ENCODE measurements at places on chromosomes 1 and 21.

- DNase-seq: no peak
These were observed 26.2 kb downstream of the ZYG11B start for GRCh38 chr1:52752484-52752826.

DNA sequence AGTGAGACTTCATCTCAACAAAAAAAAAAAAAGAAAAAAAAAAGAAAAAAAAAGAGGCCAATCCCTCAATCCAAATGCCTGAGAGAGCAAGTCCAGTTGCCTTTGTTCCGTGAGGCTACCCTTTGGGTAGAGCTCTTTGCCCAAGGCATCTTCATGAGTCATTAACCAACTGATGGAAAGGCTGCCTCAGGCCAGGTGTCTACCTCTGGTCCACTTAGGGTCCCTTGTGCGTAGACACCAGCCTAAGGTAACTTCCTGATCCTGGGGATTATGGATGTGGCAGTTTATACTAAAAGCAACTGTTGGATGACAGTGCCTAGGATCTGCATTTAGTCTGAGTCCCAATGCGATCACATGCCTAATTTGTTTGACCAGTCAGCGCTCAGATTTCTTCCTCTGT lies 20.7 kb upstream of the ZNF326 start:
- no peak for DNase-seq

GRCh38 chr1:158200527-158200926 lies 19.8 kb downstream of the CD1D start:
- DNase-seq: no peak

DNA sequence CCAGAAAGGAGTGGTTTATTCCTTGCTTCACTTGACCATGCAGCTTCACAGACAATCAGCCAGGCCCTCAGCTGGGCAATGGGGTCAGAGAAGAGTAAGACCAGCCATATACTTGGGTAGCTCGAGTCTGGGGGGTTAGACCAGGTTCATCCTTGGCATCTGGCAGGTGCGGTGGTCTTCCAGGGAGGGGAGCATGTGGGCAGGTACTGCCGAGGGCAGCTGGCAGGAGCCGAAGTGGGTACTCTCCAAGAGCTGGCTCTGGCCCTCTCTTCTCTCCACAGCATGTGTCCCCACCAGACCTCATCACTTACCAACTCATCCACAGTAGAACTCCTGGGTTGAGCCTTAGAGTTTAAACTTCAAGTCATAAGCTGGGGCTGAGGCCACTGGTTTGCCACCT lies 156.8 kb downstream of the FOXD2 start:
- no peak for DNase-seq

GRCh38 chr1:84724128-84724860 lies 34.0 kb upstream of the SSX2IP start:
- DNase-seq: peak; percentile 40

- no peak for DNase-seq
These were observed 9.4 kb downstream of the CYP2J2 start for GRCh38 chr1:59917026-59917784.

GRCh38 chr1:220824031-220824989 lies 37.6 kb downstream of the MTARC1 start:
- no peak for DNase-seq

- no peak for DNase-seq
These were observed 100.2 kb downstream of the DISP1 start for GRCh38 chr1:222914861-222915632.

Measured in activated CD4-positive, alpha-beta T cell treated with anti-CD3 and anti-CD28 coated beads, Interleukin-2, amount 50 U/mL, for 4 hours (primary cell).